Suppressor macrophage (primary cell): ENCODE measurements at places on chromosomes 11 and 22.

DNA sequence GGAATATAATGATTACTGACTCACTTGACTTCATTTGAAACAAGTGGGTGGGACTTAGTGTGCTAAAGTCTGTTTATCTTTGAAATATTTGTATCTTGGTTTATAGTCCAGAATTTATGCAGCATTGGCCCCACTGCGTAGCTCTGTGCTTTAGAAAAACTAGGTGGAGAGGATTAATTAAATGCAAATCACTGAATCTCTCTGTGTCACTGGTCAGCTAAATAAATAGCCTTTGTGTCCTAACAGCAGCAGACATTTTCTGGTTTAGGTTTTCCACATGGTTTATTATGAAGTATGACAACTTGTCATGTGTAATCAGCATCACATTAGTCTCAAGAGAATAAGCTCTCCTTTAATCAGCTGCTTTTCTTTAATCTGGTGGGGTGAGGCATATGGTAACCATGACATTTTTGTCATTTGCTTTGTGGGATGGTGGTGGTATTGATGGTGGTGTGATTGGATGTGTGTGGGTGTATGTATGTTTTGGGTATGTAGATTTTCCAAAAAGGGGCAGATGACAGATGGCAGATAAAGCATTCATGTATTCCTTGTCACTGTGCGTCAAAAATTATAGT lies 33.9 kb downstream of the BCL2L13 start:
- DNase-seq = no peak

GRCh38 chr11:70244698-70245097 lies 25.8 kb upstream of the PPFIA1 start:
- no peak for DNase-seq

DNA sequence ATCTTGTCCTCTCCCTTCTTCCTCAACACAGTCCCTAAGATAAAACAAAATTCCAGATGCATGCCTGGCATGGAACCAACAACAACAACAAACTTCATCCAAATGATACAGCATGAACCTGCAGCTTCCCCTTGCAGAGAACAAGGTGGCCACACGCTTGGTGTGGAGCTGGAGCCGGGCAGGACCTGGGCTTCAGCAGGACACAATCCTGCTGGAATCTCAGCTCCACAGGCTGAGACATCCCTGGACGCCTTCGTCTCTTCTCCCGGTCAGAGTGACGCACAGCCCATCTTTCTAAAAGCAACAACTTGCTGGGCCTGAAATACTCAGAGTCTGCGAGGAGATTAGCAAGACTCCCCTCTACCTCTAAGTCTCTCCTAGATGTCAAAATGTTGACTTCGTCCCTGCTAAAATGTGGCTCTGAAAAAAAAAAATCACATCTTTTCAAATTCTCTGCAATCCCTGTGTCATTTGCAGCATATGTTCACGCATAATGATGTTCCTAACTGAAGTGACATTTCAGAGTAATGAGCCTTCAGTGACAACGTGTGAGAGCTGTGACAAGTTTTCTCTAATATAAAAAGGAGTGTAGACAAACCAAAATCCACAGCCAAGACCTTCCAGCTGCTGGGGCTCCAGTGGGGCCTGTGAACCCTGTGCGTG lies 1232.3 kb downstream of the TBC1D22A start:
- DNase-seq = no peak

DNA sequence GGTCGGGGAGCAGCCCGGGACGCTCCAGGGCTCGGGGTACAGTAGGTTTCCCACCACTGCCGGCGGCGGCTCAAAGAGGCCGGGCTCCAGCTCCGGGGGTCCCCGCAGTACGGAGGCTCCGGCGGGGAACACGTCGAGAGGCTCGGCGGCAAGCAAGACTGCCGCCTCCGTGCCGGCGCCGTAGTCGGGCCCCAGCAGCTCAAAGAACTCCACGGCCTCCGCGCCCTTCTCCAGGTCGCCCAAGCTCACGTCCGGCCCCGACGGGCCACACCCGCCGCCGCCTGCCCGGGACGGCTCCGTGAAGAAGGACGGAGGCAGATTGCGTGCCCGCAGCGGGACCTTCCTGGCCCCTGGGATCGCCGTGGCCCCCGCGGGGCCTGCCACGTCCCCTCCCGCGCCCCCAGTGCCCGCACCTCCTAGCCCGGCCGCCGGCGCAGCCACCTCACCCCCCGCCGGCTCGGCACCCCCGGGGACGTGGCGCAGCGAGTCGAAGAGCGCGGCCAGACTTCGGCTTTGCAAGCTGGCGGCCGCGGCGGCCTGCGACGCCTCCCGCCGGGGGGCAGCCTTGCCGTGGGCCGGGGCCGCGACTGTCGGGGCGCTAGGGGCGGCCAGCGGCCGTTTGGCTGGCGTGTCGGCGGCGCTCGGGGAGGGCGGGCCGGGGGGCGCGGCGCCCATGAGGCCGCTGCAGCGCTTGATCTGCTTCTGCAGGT lies 775 bp downstream of the FAM181B start:
- peak; percentile 19 for DNase-seq

- DNase-seq = peak; percentile 55
Observed at GRCh38 chr22:20205964-20206708, 55.3 kb upstream of the CCDC188 start.

- DNase-seq = no peak
Observed at GRCh38 chr11:120548682-120549209, 37.2 kb downstream of the GRIK4 start.

- peak; percentile 53 for DNase-seq
Observed at GRCh38 chr11:86143087-86144030, 74.5 kb upstream of the PICALM start.

GRCh38 chr22:46185283-46185682 lies 35.0 kb downstream of the PPARA start:
- DNase-seq = peak; percentile 11

DNA sequence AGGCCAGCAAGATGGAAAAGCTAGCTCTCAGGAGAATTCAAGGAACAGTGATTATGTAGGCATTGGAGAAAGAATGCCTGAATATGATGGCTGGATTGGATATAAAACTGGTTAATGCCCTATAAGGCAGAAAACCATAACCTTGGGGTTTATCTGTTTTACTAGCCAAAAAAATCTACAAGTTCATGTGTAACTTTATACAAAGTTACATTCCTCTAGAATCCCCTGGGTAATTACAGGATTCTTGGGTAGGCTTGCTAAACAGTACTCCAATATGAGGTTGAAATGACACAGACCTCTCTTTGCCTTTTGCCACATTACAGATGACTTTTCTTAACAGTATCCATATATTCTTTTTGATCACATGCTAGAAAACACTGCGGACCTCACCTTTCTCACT lies 26.0 kb downstream of the TSPAN18 start:
- DNase-seq = no peak

- no peak for DNase-seq
Observed at GRCh38 chr11:100942016-100942415, 187.6 kb downstream of the PGR start.

GRCh38 chr22:47039356-47039755 lies 276.9 kb downstream of the TBC1D22A start:
- no peak for DNase-seq

DNA sequence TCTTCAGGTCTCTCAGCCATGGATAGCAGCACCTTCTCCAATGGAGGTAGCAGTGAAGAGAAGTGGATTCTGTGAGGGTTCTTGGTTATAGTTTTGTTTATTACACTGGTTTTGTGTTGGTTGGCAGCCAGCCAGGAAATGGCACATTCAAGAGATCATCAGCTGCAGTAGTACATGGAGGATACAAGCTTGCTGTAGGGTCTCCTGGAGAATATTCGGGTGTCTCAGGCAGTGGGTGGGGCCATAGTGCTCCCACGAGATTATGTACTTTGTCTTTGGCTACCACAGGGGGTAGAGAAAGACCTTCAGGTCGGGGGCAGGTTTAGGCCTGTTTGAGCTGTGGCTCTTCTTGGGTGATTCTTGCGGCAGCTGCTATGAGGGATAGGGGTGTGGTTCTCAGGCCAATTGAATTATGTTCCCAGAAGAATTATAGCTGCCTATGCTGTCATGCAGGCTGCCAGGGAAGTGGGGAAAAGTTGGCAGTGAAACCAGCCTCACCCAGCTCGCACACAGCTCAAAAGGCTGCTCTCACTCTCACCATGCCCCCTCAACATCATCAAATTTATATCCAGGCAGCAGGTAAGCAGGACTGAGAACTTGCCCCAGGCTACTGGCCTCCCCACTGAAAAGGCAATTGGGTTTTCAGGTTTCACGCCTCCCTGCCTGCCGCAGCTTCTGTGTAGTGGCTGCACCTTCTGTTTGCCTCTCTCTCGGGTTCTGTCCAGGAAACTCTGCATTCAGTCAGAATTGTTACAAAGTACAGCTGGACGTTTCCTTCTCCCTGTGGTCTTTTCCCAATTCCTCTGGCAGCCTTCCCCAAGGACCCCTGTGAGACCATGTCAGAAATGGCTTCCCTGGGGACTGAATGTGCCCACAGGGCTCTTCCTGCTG lies 435.5 kb downstream of the LUZP2 start:
- DNase-seq = no peak

DNA sequence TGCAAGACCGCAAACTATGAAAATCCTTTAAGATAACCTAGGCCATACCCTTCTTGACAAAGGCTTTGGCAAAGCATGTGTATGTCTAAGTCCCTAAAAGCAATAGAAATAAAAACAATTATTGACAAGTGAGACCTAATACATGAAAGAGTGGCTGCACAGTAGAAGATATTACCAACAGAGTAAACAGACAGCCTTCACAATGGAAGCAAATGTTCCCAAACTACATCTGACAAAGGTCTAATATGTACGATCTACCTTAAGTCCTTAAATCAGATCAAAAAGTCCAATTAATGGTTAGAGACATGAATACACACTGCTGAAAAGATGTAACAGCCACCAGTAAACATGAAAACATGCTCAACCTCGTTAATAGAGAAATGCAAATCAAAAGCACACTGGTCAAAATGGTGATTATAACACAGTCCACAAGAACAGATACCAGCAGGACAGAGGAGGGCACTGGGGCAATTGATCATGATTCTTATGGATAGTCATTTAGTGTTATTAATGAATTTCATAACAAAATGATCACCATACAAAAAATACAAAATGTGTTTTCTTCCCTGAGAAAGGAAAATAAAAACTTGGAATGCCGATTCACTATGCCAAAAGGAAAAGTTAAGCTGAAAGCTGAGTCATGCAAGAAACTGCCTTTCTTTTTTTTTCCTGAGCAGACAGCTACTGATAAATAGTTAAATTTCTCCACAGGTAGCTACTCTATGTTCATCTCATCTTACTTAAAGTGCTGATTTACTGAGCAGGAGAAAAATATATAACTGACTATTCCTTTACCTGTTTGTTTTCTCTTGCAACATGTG lies 102.6 kb upstream of the VPREB1 start:
- DNase-seq = no peak

DNA sequence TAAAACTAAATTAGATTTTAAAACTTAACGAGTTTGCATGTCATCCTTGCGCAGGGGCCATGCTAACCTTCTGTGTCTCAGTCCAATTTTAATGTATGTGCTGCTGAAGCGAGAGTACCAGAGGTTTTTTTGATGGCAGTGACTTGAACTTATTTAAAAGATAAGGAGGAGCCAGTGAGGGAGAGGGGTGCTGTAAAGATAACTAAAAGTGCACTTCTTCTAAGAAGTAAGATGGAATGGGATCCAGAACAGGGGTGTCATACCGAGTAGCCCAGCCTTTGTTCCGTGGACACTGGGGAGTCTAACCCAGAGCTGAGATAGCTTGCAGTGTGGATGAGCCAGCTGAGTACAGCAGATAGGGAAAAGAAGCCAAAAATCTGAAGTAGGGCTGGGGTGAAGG lies 10.6 kb downstream of the LIMK2 start:
- no peak for DNase-seq

GRCh38 chr11:81004576-81004975 lies 1563.7 kb upstream of the TENM4 start:
- no peak for DNase-seq

- DNase-seq = no peak
Observed at GRCh38 chr22:22219140-22219996, 25.2 kb upstream of the VPREB1 start.

DNA sequence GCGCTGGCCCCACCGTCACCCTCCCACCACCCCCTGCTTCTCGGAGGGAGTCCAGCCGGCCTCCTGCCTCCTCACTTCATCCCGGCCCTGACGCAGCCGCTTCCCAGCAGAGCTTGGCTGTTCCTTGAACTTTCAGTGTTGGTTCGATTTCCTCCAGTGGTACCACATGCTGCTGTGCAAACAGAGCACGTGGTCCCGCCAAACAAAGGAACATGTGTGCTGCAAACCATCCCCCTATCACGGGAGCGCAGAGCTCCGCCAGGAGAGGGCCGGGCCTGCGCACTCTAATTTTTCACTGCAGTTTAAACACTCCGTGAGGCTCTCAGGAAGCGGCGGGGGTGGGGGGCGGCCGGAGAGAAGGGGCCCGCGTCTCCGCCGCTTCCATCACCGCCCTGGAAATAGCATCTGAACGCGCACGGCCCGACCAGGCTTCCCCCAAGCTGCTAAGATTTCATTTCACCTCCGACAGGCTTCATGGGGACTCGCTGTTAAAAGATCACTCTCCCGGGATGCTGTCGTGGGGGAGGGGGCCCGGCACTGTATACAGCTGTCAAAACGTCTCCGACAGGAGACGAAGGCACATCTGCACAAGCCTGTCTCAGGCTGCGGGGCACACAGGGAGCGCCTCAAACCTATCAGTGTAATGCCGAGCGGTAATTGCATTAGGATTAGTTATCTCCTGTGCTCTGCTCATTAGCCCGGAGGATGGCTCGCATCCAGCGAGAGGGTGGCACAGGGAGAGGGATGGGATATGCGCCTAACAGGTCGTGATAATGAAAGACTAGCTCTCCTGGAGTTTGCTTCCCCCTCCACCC lies 269.9 kb upstream of the SORL1-AS1 start:
- peak; percentile 15 for DNase-seq

GRCh38 chr11:100404907-100405306 lies 282.2 kb upstream of the ARHGAP42 start:
- DNase-seq = no peak

GRCh38 chr22:48416396-48417224 lies 1411.1 kb downstream of the BRD1 start:
- DNase-seq = no peak

DNA sequence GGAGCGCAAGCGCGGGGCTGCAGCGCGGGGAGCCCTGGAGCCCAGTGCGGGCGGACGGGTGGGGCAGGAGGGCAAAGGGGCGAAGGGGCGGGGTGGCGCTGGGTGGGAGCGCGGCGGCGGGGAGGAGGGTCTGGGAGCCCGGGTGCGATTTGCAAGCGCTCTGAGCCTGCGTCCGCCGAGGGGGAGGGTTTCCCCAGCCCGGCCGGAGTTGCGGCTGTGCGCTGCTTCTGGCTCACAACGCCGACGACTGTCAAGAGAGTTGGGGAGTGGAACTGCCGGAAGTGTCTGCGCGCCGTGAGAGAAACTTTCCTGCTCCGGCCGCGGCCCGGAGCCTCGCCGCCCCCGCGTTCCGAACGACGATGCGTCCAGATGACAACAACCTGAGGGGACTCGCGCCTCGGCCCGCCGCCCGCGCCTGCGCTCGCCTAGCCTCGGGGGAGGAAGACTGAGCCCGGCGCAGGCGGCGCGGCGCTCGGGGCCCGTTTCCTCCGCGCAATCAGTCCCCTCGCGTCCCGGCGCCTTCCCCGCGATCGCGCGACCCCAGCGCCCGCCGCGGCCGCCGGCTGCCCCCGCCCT lies at the start of gene ARHGAP42:
ARHGAP42 (plus strand) TSS at position 235 of the 576 bp plus-strand sequence. CDS start 391 bp downstream, outside the sequence.
- peak; percentile 30 for DNase-seq

DNA sequence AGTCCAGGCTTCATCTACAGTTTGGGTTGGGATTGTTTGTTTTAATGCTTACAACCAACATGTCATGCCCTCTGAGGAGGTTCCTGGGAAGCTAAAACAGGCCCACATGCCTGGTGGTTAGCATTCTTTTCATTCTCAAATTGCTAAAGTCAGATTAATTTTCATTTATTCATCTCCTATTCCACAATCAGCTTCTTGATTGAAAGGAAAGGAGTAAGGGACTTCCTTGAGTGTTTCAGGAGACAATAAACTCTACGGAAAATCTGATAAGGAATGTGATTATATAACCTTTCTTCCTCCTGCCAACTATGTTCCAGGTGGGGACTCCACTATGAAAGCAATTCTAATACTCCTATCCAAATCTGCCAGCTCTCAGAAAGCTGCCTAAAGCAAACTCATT lies 30.8 kb downstream of the MRTFA start:
- no peak for DNase-seq
